ENCODE measurements at places on chromosomes 4 and X. TPM values are rescaled to one million over a fixed set of nuclear protein-coding genes. Genes with fewer than 3 reads are reported as not detected.

DNA sequence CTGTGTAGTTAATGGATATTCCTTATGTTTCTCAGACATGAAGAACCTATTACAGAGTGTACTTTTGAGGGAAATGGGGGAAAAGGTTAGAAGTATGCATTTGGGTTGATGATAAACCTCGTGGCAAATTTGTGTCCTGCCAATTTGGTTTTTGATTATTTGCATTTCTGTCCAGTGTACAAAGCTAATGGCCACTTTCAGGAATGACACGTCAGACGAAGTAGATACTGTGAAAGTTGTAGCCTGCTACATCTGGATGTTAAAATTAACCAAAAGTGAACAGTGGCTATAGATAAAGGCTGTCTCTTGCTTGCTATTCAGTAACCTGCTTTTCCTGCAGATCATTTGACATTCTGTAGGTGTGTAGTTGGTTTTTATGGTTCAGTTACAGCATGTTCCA is 1.0 kb downstream of the PRDX4 start:
- no peak for DNase-seq
- no peaks in the 10 kb centered on the region for H3K27me3 ChIP-seq
- H3K27ac ChIP-seq = no peak overlapping the region

Gene ZAR1
- polyA plus RNA-seq = not detected

DNA sequence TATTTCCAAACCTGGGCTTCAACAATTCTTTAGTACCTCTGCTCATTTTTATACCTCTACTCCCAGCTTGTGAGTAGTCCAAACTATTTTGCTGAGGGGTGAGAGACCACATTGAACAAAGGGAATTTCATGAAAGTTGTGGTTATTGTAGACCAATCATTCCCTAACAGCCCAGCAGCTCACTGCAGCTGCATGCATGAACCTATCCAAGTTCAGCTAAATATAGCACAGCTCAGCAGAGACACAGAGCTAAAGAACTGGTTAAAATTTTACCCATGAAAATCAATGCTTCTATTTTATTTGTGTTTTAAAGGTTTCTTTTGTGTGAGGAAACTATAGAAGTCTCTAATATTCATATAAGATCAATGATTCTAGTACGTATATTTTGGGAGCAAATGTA is 82.7 kb downstream of the TECRL start:
- no peaks in the 10 kb centered on the region for H3K27me3 ChIP-seq
- DNase-seq = no peak
- no peak overlapping the region for H3K27ac ChIP-seq
- H3K4me1 ChIP-seq = no peaks in the 10 kb centered on the region
- no peaks in the 10 kb centered on the region for H3K36me3 ChIP-seq
- no peak overlapping the region for H3K4me3 ChIP-seq

Gene SMIM31
- not detected for polyA plus RNA-seq

Gene PIM2
- polyA plus RNA-seq = 11.9 TPM
